Globus pallidus (tissue), 1 donor: ENCODE measurements at places on chromosomes 16 and 17.
A peak's percentile ranks its signal among the peaks of the same experiment; 100 is the strongest.

GRCh38 chr17:81314398-81315081 lies 19.4 kb upstream of the SLC38A10 start:
- no peak for DNase-seq

- DNase-seq: no peak
These were observed 742 bp upstream of the SLC16A13 start for GRCh38 chr17:7034955-7035590.

- no peak for DNase-seq
These were observed 13.6 kb upstream of the TMIGD1 start for GRCh38 chr17:30347488-30347887.

DNA sequence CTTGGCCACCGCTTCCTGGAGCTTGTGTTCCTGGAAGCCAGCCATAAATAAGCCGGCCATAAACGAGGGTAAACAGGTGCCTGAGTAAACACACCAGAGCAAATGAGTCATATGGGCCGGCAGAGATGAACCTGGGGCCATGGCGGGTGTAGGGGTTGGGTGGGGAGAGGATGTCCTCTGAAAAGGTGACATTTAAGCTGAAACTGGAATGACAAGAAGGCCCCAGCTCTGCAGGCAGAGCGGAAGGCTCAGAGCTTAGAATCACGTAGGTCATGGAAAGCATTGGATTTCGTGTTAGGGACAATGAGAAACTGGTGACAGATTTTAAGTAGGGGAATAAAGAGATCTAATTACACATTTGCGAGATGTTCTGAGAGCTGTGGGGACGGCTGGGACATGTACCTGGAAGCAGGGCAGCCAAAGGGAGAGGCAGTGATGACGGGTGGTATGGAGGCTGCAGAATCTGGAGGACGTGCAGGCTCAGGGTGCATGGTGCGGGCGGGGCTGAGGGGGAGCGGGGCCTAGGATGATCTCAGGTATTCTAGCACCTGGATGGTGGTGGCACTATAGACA lies 8.1 kb upstream of the DNASE1 start:
- no peak for DNase-seq

DNA sequence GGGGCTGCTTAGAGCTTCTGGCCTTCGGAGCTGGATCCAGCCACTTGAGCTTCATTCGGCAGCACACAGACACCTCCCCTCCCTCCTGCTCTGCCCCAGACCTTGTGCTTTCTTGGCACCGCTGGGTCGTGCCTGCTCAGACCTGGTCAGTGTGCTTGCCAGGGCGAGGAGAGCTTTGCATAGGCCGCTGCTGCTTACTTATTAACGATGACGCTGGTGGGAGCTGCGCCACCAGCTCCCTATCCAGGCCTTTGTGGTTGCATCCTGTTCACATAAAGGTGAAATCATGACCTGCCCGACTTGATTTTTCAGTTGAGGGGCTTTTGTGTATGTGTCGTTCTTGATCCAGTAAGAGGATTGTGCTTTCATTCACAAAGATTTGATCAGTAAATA lies 101.1 kb downstream of the MSI2 start:
- peak; percentile 74 for DNase-seq
